ENCODE measurements at places on chromosomes 3 and 15.

GRCh38 chr3:159882790-159883779, 105.5 kb upstream of the IL12A start:
- DNase-seq: no peak
- no peak overlapping the region for H3K27ac ChIP-seq
- H3K27me3 ChIP-seq: peaks cover 33% of the 10 kb centered on the region
- H3K36me3 ChIP-seq: no peaks in the 10 kb centered on the region

DNA sequence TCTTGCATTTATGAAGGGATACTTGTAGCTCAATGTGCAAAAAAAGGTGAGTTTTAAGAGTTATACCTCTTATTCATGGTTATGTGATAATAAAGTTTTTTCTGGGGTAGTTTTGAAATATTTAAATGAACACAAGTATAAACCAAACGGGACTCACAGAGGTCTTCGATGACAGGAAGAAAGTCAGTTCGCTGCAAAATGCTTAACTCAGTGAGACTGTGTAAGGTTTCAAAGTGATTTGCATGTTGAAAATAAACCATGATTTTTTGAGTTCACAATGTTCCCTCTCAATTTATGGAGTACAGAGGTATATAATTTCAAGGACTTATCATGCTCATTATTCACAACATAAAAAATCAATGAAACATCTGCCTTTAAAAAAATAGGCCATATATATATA, 36.3 kb upstream of the MYH15 start:
- H3K27ac ChIP-seq: no peak overlapping the region
- H3K4me1 ChIP-seq: peaks cover 10% of the 10 kb centered on the region
- peak overlapping the region; percentile 22 for H3K4me3 ChIP-seq
- peaks cover 47% of the 10 kb centered on the region for H3K36me3 ChIP-seq

DNA sequence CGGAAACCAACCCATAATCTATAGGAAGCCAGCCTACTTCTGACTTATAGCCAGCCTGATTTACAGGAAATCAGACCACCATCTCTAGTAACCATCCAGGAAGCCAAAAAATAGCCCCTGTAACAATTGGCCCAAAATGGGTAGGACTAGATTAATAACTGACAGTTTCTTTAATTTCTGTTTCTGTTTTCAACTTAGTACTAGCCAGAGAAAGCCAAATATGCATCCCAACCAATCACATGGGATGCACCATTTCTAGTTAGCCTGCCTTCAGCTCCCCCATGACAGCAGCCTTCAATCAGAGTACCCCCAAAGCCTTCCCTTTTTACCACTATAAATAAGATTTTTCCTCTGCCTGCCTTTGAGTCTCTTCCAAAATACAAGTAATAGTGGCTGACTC, 239.1 kb upstream of the GADL1 start:
- no peaks in the 10 kb centered on the region for H3K27me3 ChIP-seq
- no peaks in the 10 kb centered on the region for H3K36me3 ChIP-seq
- no peak for DNase-seq
- H3K4me1 ChIP-seq: no peaks in the 10 kb centered on the region

GRCh38 chr15:59185725-59186124, 20.9 kb upstream of the LDHAL6B start:
- no peak for DNase-seq
- H3K4me1 ChIP-seq: no peaks in the 10 kb centered on the region
- no peaks in the 10 kb centered on the region for H3K27me3 ChIP-seq
- peaks cover 19% of the 10 kb centered on the region for H3K36me3 ChIP-seq
- no peak overlapping the region for H3K27ac ChIP-seq

DNA sequence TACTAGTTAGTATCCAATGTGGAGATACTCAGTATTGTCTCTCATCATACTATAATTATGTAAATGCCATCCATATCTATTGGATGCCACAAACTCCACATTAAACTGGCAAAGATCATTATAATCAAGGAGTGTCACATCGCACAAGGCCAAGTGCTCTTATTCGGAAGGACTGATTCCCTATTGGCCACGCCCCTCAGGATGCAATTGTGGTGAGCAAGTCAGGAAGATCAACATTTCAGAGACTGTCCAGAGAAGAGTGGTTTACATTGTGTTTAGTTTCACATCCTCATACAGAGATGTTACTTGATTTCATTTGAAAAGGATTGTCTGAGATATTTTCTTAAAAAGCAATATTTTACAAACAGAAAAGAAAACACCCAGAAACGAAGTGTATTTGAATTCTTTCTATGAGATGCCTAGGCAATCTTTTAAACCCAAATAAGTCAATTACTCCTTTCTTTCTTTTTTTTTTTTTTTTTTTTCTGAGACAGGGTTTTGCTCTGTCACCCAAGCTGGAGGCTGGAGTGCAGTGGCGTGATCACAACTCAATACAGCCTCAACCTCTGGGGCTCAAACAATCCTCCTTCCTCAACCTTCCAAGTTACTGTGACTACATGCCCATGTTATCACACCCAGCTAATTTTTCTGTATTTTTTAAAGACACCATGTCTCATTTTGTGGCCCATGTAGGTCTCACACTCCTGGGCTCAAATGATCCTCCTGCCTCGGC, 369.1 kb downstream of the RBMS3 start:
- H3K27ac ChIP-seq: no peak overlapping the region
- peaks cover 2% of the 10 kb centered on the region for H3K4me1 ChIP-seq
- no peak for DNase-seq
- no peak overlapping the region for H3K4me3 ChIP-seq

DNA sequence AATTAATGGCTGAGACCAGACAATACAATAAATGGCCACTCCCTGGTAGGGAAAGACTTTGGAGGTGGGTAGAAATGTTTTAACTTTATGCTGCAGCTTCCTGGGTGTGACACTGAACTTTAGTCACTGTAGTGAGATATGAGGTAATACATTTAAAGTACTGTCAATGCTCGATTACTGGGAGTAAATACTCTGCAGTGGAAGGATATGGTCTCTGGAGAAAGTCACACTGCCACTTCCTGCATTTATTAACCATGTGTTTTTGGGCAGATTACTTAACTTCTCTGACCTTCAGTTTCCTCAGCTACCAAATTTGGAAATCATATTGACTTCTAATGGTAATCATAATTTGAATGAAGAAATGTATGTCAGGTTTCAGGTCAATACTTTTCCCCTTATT, 317.1 kb upstream of the TGFBR2 start:
- no peak for DNase-seq
- peaks cover 22% of the 10 kb centered on the region for H3K4me1 ChIP-seq
- H3K4me3 ChIP-seq: no peak overlapping the region

DNA sequence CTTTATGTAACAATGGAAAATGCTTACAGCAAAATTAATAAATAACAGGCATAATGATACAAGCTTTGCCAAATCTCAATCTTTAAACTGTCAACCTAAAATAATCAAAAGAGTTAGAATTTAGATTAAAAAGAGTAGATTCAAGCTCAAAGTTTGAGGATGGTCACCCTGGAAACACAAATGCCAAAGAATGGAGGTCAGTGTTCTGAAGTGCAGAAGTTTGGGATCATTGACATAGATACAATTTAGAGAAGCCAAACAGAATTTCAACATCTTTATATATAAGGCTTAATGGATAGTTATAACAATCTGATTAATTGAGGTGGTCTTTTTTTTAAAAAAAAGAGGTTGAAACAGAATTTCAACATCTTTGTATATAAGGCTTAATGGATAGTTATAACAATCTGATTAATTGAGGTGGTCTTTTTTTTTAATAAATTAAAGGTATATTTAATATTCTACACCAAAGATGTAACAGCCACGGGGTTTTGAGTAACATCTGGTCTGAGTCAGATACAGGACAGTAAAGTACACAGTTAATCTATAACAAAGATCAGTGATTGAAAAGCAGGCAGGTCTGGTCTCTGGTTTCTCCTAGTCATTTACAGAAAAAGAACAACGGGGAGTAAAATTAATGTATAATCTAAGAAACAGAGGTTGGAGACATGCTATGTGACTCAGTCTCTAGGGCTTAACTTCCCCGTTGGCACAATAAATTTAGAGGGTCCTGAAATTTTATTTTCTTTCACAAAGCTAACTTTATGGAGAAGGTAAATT, 490.7 kb downstream of the GBE1 start:
- no peaks in the 10 kb centered on the region for H3K36me3 ChIP-seq
- H3K4me1 ChIP-seq: no peaks in the 10 kb centered on the region
- no peaks in the 10 kb centered on the region for H3K27me3 ChIP-seq
- no peak overlapping the region for H3K27ac ChIP-seq
- DNase-seq: no peak

DNA sequence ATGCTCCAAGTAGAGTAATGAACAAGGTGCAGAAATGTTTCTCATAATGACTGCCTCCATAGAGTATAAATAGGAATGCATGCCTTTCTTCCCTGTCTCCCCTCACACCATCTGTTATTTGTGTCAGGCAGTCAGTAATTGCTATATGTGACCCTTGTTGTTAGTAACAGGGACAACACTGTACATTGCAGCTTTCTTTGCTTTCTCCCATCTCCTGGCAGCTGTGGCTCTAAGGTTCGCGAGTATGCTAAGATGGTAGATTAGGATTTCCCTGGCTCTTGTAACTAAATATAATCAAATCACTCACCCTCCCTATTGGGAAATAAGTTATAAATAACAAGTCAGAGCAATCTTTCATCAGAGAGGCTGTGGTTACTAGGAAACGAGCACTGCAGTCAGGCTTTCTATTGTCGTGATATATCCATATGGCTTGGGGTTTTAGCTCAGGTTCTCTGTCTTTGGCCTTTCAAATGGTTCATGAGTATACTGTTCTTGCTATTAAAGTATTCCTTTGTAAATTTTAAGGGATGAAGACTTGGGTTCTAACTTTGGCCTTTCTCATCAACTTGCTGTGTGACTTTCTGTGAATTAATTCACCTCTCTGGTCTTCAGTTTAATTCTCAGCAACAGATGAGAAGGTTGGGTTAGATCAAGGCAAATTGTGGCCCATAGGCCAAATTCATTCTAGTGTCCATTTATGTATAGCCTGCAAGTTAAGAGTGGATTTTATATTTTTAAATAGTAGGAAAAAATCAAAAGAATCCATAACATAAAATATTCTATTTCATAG, 8.1 kb upstream of the MINDY4B start:
- H3K27me3 ChIP-seq: peaks cover 33% of the 10 kb centered on the region
- no peak for DNase-seq
- H3K27ac ChIP-seq: no peak overlapping the region

DNA sequence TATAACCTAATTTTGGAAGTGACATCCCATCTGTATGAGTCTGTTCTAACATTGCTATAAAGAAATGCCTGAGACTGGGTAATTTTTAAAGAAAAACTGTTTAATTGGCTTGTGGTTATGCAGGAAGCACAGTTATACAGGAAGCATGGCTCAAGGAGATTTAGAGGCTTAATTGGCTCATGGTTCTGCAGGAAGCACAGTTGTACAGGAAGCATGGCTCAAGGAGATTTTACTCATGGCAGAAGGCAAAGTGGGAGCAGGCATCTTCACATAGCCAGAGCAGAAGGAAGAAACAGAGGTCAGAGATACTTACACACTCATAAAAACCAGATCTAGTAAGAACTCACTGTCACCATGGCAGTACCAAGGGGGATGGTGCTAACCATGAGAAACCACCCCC, 193.1 kb upstream of the ADAMTS9 start:
- no peak overlapping the region for H3K4me3 ChIP-seq
- no peak for DNase-seq
- H3K27ac ChIP-seq: no peak overlapping the region

DNA sequence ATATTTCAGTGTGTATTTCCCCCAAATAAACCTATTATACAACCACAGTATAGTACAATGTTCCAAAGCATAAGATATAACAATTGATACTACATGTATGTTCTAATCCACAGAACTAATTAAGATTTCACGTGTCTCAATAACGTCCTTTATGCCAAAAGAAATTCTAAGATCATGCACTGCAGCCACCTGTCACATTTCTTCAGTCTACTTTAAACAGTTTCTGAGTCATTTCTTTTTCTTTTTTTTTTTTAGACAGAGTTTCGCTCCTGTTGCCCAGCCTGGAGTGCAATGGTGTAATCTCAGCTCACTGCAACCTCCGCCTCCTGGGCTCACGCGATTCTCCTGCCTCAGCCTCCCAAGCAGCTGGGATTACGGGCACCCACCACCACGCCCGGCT, 190.2 kb downstream of the STAG1 start:
- H3K27me3 ChIP-seq: no peaks in the 10 kb centered on the region
- no peak overlapping the region for H3K27ac ChIP-seq
- peaks cover 7% of the 10 kb centered on the region for H3K4me1 ChIP-seq
- no peak overlapping the region for H3K4me3 ChIP-seq

GRCh38 chr3:97822359-97822775, 556 bp downstream of the CRYBG3 start:
- peaks cover 36% of the 10 kb centered on the region for H3K27me3 ChIP-seq
- peaks cover 1% of the 10 kb centered on the region for H3K36me3 ChIP-seq
- H3K4me3 ChIP-seq: peak overlapping the region; percentile 99
- H3K4me1 ChIP-seq: peaks cover 25% of the 10 kb centered on the region

DNA sequence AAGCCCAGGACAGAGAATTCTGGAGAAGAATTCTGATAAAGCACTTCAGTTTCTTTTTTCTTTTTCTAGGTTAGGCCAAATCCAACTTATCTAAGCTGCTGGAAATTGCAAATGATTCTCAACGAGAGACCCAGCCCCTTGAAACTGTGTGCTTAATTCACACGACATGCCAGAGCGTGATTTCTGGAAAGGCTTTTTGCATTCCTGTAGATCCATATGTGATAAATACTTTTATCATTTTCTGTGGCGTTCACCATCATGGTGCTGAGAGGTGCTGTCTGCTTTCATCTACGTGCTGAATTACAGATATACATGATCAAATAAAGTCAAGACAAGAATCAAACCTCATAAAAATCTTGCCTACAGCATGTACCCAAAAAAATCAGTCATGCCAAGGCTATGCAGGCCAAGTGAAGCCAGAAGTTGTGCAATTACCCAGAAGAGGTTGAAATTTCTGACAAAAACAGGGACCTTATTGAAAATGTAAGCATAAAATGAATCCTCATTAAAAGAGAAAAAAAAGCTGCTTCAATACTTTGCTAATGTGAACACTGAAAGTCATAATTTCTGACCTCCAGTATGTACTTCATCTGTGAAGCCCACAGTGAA, 10.8 kb upstream of the MEF2A start:
- H3K27me3 ChIP-seq: peaks cover 10% of the 10 kb centered on the region
- no peak overlapping the region for H3K4me3 ChIP-seq
- no peaks in the 10 kb centered on the region for H3K36me3 ChIP-seq
- H3K4me1 ChIP-seq: peaks cover 3% of the 10 kb centered on the region
- DNase-seq: no peak
- H3K27ac ChIP-seq: no peak overlapping the region

GRCh38 chr3:160135851-160136250, 89.4 kb upstream of the C3orf80 start:
- no peak overlapping the region for H3K4me3 ChIP-seq
- H3K36me3 ChIP-seq: peaks cover under 1% of the 10 kb centered on the region
- no peaks in the 10 kb centered on the region for H3K27me3 ChIP-seq
- H3K4me1 ChIP-seq: peaks cover 4% of the 10 kb centered on the region
- H3K27ac ChIP-seq: no peak overlapping the region

Data from T-helper 2 cell treated with Interferon-gamma antibody and Interleukin-4, amounts not matched to agents 5 μg/mL and 100 μg/mL, for 36 hours (primary cell).